ENCODE measurements at places on chromosomes 3 and 15.

DNA sequence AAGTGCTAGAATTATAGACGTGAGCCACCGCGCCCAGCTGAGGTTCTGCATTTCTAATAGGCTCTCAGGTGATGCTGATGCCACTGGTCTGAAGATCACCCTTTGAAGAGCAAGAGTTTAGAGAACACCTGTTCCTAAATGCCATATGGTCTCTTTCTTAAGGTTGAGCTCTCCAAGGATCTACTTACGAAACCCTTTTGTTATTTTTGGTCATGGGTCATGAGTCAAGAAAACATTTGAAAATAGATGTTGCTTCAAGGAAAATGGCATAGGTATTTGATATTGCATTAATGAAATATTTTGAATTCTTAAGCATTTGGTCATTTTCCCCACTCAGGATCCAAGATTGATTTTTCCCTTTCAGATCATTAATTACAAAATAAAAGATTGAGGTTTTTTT, 74.7 kb upstream of the SOX2 start:
- DNase-seq: peak; percentile 77

DNA sequence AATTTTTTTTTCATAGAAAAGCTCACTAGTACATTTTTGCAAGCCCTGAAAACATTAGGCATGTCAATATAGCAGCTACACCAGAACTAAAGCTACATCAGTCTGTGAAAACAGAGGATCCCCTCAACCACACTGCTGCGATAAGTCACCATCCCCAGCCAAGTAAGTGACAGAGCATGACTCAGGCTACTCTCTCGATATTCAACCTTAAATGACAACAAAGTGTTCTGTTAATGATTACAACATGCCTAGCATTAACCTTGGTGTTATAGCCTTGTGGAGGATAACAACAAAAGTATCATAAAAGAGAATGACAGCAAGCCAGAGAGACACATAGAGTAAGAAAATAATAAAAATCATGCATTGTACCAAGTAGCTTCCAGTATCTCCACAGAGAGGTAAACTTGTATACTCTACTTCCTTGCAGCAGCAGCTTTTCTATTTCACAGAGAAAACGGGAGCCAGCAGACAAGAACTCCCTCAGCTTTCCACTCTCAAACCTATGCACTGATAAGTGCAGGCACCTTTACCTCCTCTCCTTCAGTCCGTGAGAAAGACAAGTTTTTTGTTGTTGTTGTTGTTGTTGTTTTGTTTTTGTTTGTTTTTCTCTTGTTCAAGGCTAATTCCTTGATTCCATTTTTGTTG, 76.6 kb downstream of the GBE1 start:
- no peak for DNase-seq

DNA sequence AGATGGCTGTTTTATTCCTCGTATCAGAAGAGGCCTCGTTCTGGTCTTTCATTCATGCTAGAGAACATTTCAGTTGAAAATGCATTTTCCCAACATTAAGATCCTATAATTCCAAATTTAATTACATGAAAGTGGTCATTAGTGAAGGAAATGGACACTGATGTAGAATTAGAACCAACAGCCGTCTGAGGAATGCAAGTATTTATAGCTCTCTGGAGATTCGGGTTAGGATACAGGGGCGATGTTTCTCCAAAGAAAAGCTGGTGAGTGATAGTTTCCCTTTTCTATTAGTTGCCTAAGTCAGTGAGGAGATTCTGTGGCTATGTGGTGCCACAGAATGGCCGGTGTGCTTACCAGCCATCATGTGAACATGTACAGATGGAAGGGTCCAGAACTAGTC, 109.0 kb upstream of the IL12A start:
- no peak for DNase-seq

- DNase-seq: no peak
These were observed 109.5 kb downstream of the PGPEP1L start for GRCh38 chr15:98898122-98898521.

GRCh38 chr3:134351427-134351826, 22.8 kb downstream of the AMOTL2 start:
- DNase-seq: no peak

DNA sequence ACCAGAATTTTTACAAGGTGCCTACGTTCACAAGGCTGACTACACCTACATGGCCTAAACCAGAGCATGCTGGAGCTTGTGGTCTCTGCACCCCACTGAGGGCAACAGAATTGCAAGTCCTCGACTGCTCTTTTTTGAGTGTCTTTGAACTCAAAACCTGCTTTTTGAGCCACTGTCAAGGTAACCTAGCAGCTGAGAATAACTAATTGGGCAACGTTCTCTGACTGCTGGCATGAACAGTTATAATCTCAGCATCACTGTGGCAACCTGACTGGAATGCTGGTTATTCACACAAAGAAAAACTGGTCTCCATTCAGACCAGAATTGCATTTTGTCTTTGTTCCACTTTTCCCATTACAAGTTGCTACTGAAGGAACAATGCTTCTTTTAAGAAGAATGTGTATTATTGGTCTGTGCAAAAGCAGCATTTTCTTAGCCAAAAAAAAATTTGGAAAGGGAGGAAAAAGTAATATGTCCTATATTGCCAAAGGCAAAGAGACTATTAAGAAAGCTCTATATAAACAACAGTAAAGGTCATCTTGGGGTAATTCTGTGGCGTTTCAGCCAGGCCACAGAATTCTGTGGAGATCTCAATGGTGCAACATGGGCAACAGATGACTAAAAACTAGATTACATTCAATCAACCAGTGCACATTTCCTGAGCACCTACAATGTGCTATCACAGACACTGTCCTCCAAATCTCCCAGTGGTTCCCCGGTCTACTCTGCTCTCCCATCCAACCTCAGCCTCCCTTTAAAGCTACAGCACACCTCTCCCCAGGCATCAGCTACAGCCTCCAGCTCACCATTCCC, 76.8 kb downstream of the TNIK start:
- no peak for DNase-seq

- DNase-seq: no peak
These were observed 91.1 kb upstream of the RNF7 start for GRCh38 chr3:141646760-141647561.
